Activated effector memory CD4-positive, alpha-beta T cell treated with anti-CD3 and anti-CD28 coated beads, Interleukin-2, amount 50 U/mL, for 16 hours (primary cell): ENCODE measurements at places on chromosomes 3 and 15.

GRCh38 chr3:11335056-11335608 lies 62.9 kb downstream of the ATG7 start:
- DNase-seq, result no peak

GRCh38 chr15:46278486-46279090 lies 643.8 kb downstream of the SQOR start:
- DNase-seq, result no peak

GRCh38 chr3:108036401-108036800 lies 54.4 kb downstream of the CD47 start:
- no peak for DNase-seq

GRCh38 chr15:59419170-59419569 lies 18.8 kb upstream of the FAM81A start:
- no peak for DNase-seq

DNA sequence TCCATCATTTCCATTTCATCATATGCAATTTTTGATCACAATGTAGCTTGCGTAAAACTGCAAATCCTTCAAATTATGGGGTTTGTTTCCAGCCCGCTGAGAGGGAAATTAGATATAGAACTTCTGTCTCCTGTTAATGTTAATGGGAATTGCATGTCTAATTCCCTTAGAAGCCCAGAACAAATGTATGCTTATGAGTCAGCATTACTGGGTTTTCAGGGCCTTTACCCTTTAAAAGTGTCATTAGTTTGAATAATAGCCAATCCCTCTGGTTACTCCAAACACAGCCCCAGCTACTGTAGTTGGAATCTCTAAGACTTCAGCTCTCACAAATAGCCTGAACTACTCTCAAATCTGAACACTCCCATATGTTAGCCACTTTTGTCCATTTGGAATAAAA lies 439.4 kb downstream of the C3orf38 start:
- DNase-seq, result no peak

GRCh38 chr15:60444289-60444912 lies 34.5 kb downstream of the ICE2 start:
- no peak for DNase-seq

DNA sequence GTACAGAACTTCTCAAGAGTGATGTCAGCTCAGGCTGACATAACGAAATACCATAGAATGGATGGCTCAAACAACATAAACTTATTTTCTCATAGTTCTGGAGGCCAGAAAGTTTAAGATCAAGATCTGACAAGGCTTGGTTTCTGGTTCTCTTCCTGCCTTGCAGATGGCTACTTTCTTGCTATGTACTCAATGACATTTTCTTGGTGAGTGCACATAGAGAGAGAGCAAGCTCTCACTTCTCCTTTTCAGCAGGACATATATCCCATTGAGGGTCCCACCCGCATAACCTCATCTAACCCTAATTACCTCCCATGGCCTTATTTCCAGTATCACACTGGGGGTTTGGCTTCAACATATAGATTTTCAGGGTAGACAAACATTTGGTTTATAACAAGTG lies 1072.1 kb downstream of the PLOD2 start:
- DNase-seq, result no peak
